ENCODE measurements at places on chromosomes 2 and 18.

DNA sequence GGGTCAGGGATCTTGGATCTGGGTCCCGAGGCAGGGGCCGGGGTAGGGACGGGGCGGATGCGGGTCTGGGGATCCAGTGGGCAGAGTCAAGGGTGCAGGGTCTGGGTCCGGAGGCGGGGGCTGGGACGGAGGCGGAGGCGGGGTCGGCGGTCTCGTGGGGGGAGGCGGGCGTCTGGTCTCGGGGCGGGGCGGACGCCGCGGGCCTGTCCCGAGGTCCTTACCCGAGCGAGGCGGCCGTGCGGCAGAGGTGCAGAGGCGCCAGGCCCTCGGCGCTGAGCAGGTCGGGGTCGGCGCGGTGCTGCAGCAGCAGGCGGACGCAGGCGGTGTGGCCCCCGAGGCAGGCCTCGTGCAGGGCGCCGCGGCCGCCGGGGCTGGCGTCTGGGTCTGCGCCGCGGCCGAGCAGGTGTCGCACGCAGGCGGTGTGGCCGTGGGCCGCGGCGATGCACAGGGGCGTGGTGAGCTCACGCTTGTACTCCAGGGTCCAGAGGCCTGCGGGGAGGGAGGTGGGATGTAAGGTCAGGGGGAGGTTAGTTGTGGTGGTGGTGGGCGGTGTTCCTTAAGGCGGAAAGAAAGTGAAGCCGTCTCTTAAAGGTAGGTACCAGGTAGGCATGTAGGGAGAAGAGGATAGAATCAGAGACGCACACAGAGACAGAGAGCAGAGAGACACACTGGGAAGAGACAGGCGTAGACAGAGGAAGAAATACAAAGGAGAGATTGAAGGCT, 26.6 kb downstream of the ASB18 start:
- DNase-seq: no peak

- DNase-seq: no peak
These were observed 133.4 kb downstream of the AFF3 start for GRCh38 chr2:100008956-100009355.

DNA sequence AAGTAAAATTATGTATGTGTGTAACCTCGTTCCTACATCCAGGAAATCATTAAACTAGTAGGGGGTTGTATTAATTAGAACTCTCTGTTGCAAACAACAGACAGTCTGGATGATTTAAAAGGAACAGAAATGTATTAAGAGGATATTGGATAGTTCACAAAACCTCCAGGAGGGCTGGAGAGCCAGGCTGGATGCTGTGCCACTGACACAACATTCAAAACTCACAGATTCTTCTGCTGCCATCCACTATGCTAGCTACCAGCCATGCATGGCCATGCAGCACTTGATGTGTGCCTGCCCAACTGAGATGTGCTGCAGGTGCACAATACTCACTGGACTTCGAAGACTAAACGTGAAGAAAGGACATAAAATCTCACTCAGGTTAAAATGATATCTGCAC, 48.2 kb upstream of the SH3RF3 start:
- DNase-seq: no peak

DNA sequence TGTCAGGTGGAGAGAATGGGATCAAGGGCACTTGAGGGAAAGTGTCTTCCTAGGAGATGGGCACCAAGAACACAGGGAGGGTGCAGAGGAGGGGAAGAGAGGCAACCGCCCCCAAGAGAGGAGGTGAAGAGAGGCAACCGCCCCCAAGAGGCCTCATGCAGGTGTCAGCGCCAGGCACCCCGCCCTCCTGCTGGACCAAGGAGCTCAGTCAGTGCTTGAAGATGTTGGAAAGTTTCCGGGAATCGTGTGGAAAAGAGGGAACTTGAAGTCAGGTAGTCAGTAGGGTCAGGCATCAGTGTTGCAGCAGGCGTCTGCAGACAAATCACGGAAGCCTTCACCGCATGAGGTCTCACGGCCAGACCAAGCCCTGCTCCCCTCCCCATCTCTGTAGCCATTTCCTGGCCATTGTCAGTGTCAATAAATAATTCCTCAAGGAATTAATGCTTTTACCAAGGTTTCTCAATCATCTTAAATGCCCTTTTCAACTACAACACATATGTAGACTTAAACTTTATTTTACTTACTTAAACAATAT, 353.1 kb downstream of the EIPR1 start:
- no peak for DNase-seq

GRCh38 chr2:40282428-40282827, 169.5 kb downstream of the SLC8A1 start:
- no peak for DNase-seq

- DNase-seq: no peak
These were observed 17.4 kb upstream of the CHAC2 start for GRCh38 chr2:53750041-53750768.

- DNase-seq: no peak
These were observed 27.5 kb downstream of the PMAIP1 start for GRCh38 chr18:59927246-59927825.

Measured in HS-27A (cell line).